ENCODE measurements at places on chromosomes 13 and 19. TPM values are rescaled to one million over a fixed set of nuclear protein-coding genes. Genes with fewer than 3 reads are reported as not detected.

The RNF113B gene
- polyA plus RNA-seq, result not detected

The ICAM5 gene
- 0.23 TPM for polyA plus RNA-seq

The TRPM4 gene
- 166 TPM for polyA plus RNA-seq

The CEACAM1 gene
- polyA plus RNA-seq, result 148 TPM

The ATXN8OS gene
- polyA plus RNA-seq, result not detected

The FCER2 gene
- not detected for polyA plus RNA-seq

The PLVAP gene
- polyA plus RNA-seq, result 3.0 TPM

The ZNF541 gene
- polyA plus RNA-seq, result not detected

The CRB3 gene
- 202 TPM for polyA plus RNA-seq

The S1PR5 gene
- polyA plus RNA-seq, result 0.07 TPM

The ANKRD24 gene
- polyA plus RNA-seq, result not detected

The PSG11 gene
- not detected for polyA plus RNA-seq

The REEP6 gene
- polyA plus RNA-seq, result 2.4 TPM

The FXYD5 gene
- 18.5 TPM for polyA plus RNA-seq

The KIR2DL4 gene
- polyA plus RNA-seq, result not detected

The CXCL17 gene
- polyA plus RNA-seq, result 0.90 TPM

The NOP53 gene
- polyA plus RNA-seq, result 589 TPM

The ATF5 gene
- 18.0 TPM for polyA plus RNA-seq

The PRR36 gene
- 0.23 TPM for polyA plus RNA-seq

The ATP4B gene
- polyA plus RNA-seq, result not detected

The RDH8 gene
- not detected for polyA plus RNA-seq

The ZNF556 gene
- polyA plus RNA-seq, result not detected

The BCL3 gene
- polyA plus RNA-seq, result 104 TPM

The APLP1 gene
- not detected for polyA plus RNA-seq

The PSG1 gene
- not detected for polyA plus RNA-seq

The CATSPERD gene
- not detected for polyA plus RNA-seq

The OR7G2 gene
- not detected for polyA plus RNA-seq

The LYPD3 gene
- polyA plus RNA-seq, result 0.60 TPM

The MYBPC2 gene
- polyA plus RNA-seq, result 0.95 TPM

The WDR88 gene
- not detected for polyA plus RNA-seq

The TIMM13 gene
- polyA plus RNA-seq, result 92.2 TPM

The ZNF714 gene
- polyA plus RNA-seq, result 4.6 TPM

The PODNL1 gene
- 5.4 TPM for polyA plus RNA-seq

The POSTN gene
- 6.6 TPM for polyA plus RNA-seq

The PRODH2 gene
- polyA plus RNA-seq, result not detected

The FUT2 gene
- 62.7 TPM for polyA plus RNA-seq

The NCR1 gene
- polyA plus RNA-seq, result not detected

The CYP2F1 gene
- not detected for polyA plus RNA-seq

The KASH5 gene
- polyA plus RNA-seq, result 0.04 TPM

The OR10H4 gene
- polyA plus RNA-seq, result not detected

The BRSK1 gene
- not detected for polyA plus RNA-seq

The CD209 gene
- polyA plus RNA-seq, result 3.6 TPM

The NOTCH3 gene
- 9.1 TPM for polyA plus RNA-seq

The SLC25A41 gene
- polyA plus RNA-seq, result 1.1 TPM

The KLK1 gene
- 398 TPM for polyA plus RNA-seq

The NLRP4 gene
- polyA plus RNA-seq, result not detected

The ZNF471 gene
- polyA plus RNA-seq, result 0.60 TPM

The SIGLEC8 gene
- 1.9 TPM for polyA plus RNA-seq

The LCP1 gene
- 112 TPM for polyA plus RNA-seq

Measured in sigmoid colon (tissue), 7 donors.